ENCODE measurements at places on chromosomes 3 and 15. TPM values are rescaled to one million over a fixed set of nuclear protein-coding genes. Genes with fewer than 3 reads are reported as not detected.

The GOLGA6D gene
- total RNA-seq = not detected

The SLC6A6 gene
- total RNA-seq = 44.0 TPM

The PSTPIP1 gene
- 18.3 TPM for total RNA-seq

The RASL12 gene
- 8.8 TPM for total RNA-seq

The CTXN2 gene
- not detected for total RNA-seq

The CATSPER2 gene
- total RNA-seq = 1.3 TPM

- DNase-seq = no peak
Observed at GRCh38 chr3:54433846-54434245, 311.5 kb downstream of the CACNA2D3 start.

GRCh38 chr3:43246976-43247375 is 39.4 kb upstream of the SNRK start:
- no peak for DNase-seq

GRCh38 chr3:69451594-69451993 is 65.7 kb upstream of the FRMD4B start:
- no peak for DNase-seq

DNA sequence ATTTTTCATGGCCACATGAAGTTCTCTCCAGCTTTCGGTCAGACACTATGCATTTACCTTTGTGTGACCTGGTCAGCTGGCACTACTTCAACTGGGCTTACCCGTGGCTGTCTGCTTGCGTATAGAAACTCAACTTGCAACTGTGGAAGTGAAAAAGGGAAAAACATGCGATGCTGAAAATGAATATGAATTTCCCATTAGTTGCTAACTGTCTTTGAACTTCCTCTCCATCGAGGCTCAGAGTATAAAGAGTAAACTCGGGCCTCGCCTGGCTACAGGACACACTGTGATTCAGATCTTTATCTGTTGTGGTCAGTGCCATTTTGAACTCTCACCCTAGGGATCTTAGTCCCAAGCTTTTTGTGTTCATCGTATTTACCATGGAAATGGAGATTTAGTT is 26.8 kb downstream of the NFKBIZ start:
- DNase-seq = no peak

- no peak for DNase-seq
Observed at GRCh38 chr15:76846782-76847181, 58.4 kb downstream of the SCAPER start.

- DNase-seq = no peak
Observed at GRCh38 chr15:67054676-67055075, 10.7 kb upstream of the SMAD3 start.
